ENCODE measurements at places on chromosomes 7 and 10.

GRCh38 chr7:116363637-116364432 is 135.7 kb upstream of the CAV2 start:
- no peak for DNase-seq

GRCh38 chr10:76169246-76169645 is 737.8 kb downstream of the LRMDA start:
- DNase-seq: no peak

- DNase-seq: no peak
Measured at GRCh38 chr7:75652788-75653187, 86.0 kb downstream of the HIP1 start.

DNA sequence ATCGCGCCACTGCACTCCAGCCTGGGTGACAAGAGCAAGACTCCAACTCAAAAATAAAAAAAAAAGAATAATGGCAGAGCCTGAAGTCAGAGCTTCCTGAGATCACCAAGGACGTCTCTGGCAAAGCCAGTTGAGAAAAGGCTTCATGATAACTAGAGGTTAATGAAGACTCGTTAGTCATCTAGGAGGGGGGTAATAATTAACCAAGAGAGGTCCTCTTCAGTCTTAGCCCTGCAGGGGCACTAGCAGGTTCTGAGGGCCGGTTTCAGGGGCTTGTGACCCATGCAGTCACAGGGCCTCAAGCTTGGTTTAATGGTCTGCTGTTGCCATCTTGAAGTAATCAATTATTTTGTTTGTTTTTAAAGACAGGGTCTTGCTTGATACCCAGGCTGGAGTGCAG is 28.6 kb upstream of the PROSER2 start:
- no peak for DNase-seq

DNA sequence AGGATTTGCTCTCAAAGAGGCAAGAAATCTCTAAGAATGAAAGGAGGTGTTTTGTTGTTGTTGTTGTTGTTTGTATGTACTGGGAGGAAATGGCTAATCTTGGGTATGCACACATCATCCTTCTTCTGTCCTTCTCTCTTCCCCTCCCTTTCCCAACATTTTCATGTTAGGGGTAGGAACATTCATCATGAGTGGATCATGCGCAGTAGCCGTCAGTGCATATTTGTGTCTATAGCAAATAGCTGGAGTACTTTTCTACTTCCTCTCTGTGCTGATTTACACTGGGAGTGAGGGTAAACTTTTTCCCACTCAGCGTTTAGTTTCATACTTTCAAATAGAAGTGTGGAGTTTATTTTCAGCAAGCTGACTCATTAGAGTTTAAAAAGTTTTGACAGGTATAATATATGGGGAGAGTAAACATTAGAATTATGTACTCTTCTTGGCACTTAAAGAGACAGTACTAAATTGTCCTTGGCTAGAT is 80.5 kb upstream of the PRKG1 start:
- no peak for DNase-seq

All from activated CD4-positive, alpha-beta T cell treated with anti-CD3 and anti-CD28 coated beads, Interleukin-2, amount 50 U/mL, for 1 hour (primary cell).